ENCODE measurements at places on chromosomes 11 and 22.

GRCh38 chr11:104997288-104997687, 25.7 kb downstream of the CASP5 start:
- DNase-seq, result no peak

DNA sequence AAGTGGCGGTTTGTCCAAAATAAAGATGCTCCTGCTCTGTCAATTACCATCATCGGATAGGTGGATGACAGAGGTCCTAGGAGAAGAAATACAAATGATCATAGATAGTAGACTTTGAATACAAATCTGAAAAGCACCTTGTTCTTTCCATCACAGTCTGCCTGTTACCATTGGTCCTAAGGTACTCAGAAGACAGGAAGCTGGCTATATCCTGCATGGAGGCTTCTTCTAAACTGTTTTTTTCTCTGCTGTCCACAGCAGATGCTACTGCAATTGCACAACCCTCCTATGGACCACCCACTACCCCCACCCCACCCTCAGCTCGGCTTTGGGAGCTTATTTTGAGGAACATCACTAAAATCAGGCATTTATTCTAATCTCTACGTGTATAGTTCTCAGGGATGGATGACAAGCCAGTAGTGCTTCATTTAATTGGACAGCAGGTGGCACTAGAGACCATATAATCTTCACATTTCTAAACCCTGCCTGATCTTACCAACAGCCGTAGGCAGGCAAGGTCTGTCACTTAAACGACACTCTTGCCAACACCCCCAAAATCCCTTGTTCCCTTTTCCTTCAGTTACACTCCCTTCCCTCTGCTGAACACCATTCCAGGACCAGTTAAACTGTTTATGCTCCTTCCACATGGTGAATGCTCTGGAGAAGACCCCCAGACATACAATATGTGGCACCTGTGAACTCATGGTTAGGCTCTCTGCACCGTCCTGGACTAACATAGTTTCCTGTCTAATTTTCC, 6.6 kb upstream of the PTS start:
- DNase-seq, result no peak

- DNase-seq, result no peak
Measured at GRCh38 chr11:61378713-61379313, 13.6 kb upstream of the TMEM216 start.

DNA sequence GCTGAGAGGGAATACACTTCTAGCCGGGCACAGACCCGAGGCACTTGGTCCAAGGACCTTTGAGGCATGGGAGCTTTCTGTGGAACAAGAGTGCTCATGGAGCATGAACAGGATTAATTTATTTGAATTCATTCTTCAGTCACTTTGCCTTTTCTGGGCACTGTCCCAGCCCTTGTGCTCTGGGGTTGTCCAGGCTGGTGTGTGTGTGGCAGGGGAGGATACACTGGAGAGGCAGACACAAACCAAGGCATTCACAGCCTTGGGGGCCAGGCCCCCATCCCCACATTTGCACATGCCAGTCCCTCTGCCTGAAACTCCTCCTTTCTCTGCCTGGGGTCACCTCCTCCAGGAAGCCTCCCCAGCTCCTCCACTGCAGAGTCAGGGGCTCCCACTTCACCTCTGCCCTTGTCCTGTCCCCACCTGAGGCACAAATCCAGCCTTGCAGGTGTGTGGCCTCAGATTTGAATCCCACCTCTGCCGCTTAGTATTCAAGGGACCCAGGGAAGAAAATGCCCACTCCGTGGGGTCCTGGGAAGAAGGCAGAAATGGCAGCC, 55.5 kb downstream of the MYO7A start:
- peak; percentile 59 for DNase-seq

DNA sequence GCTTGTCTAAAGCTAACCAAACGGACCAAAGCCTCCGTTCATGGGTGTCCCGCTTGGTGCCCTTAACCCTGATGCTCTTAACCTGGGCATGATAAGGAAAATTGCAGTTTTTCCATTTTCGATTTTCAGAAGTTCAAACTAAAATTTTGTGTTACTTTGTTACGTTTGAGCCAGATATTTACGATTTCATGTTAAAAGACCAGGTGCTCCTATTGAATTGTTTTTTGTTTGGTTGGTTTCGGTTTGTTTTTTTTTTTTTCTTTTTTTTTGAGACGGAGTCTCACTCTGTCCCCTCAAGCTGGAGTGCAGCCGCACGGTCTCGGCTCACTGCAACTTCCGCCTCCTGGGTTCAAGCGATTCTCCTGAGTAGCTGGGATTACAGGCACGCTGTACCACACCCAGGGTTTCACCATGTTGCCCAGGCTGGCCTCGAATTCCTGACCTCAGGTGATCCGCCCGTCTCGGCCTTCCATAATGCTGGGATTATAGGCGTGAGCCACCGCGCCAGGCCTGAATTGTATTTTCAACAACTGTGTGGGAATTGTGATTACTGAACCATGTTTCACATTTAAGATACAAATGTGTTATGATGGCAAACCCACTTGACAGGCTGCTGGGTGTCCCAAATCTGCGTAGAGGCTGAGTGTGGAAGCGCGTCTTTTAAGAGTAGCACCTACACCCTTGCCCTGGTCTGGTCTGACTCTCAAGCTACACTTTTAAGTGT, 864 bp upstream of the USP28 start:
- DNase-seq, result no peak

Measured in caudate nucleus (tissue), 63 donors.